ENCODE measurements at places on chromosomes 2 and 18. TPM values are rescaled to one million over a fixed set of nuclear protein-coding genes. Genes with fewer than 3 reads are reported as not detected.

Gene DGUOK
- total RNA-seq: 68.3 TPM

Gene TTC32
- 9.4 TPM for total RNA-seq

Gene NPPC
- 11.4 TPM for total RNA-seq

Gene PCARE
- not detected for total RNA-seq

Gene TRIM43
- total RNA-seq: not detected

DNA sequence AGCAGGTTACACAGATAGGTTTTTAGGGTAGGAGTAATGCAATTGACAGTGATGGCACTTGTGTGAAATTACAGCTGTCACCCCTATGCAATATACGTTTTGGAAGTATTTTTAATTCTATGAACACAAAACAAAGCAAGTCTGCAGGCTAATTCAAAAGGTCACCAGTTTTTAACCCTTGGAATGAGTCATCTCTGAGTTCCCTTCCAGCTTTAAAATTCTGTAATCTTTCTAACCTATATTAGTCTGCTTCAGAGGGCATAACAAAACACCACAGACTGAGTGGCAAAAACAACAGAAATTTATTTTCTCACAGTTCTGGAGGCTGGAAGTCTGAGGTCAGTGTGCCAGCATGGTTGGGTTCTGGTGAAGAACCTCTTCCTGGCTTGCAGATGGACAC, 596.9 kb upstream of the HNMT start:
- no peaks in the 10 kb centered on the region for H3K36me3 ChIP-seq
- no peak overlapping the region for H3K27ac ChIP-seq
- no peaks in the 10 kb centered on the region for H3K4me1 ChIP-seq
- H3K4me3 ChIP-seq: no peak overlapping the region
- no peaks in the 10 kb centered on the region for H3K27me3 ChIP-seq

DNA sequence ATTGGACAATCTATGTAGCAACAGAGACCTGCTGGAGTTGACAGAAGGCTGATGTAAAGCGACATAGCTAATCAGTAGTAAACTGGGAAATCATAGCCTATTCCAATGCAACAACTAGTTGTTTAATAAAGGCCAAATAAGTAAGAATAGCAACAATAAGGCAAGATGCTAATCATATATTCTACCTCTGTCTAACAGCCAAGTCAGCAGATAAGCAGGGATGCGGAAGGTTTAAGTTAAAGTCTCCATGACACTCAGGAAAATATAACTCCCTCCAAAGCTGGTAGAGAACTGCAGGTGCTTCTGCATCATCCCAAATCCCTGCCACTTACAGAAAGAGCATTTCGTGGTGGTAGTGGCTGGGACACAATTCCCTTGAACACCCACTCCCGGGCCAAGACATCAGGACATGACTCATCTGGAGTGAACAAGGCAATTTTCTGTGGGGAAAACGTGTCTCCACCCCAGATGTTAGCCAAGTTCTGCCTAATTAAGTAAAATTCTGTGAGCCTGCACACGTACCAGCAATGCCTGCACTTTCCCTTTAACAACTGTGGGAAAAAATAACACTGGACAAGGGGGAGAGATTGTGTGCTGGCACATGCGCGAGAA, 413.6 kb upstream of the ID2 start:
- DNase-seq: no peak
- peaks cover 21% of the 10 kb centered on the region for H3K4me1 ChIP-seq
- H3K27ac ChIP-seq: no peak overlapping the region
- H3K36me3 ChIP-seq: no peaks in the 10 kb centered on the region

GRCh38 chr2:24253303-24253919, 78.6 kb downstream of the FAM228A start:
- DNase-seq: no peak
- no peak overlapping the region for H3K4me3 ChIP-seq
- H3K27me3 ChIP-seq: no peaks in the 10 kb centered on the region
- H3K27ac ChIP-seq: no peak overlapping the region
- peaks cover 12% of the 10 kb centered on the region for H3K36me3 ChIP-seq

DNA sequence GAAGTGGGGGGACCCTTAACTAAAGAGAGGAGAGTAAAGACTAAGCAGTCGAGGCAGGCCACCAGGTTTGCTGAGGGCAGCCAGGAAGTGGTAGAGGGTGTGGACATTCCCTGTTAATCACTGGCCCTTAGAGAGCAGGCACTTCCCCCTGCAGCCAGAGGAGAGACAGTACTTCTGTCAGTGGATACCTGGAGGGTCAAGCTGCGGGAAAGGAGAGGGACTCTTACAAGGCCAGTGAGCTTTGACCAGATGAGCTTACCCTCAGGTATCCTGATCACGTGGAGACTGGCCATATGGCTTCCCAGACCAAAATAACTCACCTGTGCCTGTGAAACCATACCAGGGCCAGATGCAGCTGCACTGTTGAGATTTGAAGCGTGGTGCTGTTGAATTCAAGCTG, 28.6 kb downstream of the ITGA6 start:
- H3K27ac ChIP-seq: no peak overlapping the region
- H3K4me3 ChIP-seq: no peak overlapping the region
- peaks cover 20% of the 10 kb centered on the region for H3K4me1 ChIP-seq
- DNase-seq: no peak
- H3K27me3 ChIP-seq: peaks cover 2% of the 10 kb centered on the region
- no peaks in the 10 kb centered on the region for H3K36me3 ChIP-seq

- peaks cover 1% of the 10 kb centered on the region for H3K27me3 ChIP-seq
- DNase-seq: no peak
- no peak overlapping the region for H3K27ac ChIP-seq
- H3K4me3 ChIP-seq: no peak overlapping the region
Measured at GRCh38 chr2:65671670-65672242, 239.4 kb upstream of the SPRED2 start.

DNA sequence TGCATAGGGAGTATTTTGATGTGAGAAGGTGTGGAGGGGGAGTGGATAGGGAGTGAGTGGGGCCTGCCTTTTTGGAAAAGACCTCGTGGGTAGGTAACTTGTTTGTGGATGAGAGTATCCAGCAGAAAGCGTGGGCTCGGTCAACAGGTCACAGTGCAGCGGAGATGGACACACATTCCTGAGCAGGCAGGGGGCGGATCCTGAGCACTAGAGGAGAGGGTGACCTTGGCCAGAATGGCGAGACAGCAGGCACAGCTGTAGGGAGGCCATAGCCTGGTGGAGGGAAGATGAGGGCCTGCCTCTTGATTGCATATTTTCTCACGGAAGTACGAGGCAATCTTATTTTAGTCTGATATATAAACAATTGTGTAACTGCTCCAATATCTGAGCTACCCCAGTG, 3.6 kb upstream of the MC2R start:
- H3K27me3 ChIP-seq: peaks cover 1% of the 10 kb centered on the region
- H3K4me3 ChIP-seq: no peak overlapping the region
- no peaks in the 10 kb centered on the region for H3K36me3 ChIP-seq
- H3K4me1 ChIP-seq: no peaks in the 10 kb centered on the region
- no peak for DNase-seq

GRCh38 chr18:79785831-79786230, 11.9 kb upstream of the KCNG2 start:
- no peak for DNase-seq
- H3K36me3 ChIP-seq: peaks cover 3% of the 10 kb centered on the region
- no peak overlapping the region for H3K27ac ChIP-seq
- peaks cover 4% of the 10 kb centered on the region for H3K4me1 ChIP-seq
- H3K4me3 ChIP-seq: no peak overlapping the region

DNA sequence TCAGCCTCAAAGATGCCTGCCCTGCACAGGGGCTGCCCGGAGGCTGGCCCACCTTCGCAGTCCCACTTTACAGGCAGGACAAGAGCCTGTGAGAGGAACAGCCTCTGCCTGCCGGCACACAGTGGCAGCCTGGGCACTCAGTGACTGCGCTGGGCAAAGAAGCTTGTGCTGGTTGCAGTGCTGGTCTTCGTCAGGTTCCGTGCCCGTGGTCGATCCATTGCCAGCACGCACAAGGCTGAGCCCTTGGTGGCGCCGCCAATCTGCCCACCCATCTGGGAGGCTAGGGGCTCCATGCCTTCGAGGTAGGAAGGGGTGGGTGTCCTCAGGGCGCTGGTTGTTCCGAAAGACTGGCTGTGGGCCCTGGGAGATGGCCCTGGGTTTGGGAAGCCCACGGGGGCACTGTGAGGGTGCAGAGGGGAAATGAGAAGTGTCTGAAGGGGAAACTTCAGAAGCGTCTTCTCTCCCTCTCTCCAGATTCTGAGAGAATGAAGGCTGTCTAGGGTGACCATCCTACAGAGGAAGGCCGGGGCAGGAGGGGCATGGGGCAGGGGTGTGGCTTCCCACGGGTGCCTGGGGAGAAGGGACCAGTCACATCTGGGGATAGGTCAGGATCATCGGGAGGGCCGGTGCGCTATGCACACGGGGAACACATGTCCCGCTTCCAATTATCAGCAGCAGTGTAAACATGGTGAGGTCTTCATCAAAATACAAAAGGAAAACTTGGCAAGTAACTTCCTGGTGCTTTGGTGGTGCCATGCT, 49.1 kb upstream of the HS6ST1 start:
- no peak overlapping the region for H3K27ac ChIP-seq
- no peak overlapping the region for H3K4me3 ChIP-seq
- no peak for DNase-seq
- H3K4me1 ChIP-seq: peaks cover 24% of the 10 kb centered on the region

- H3K4me3 ChIP-seq: no peak overlapping the region
- H3K4me1 ChIP-seq: peaks cover 6% of the 10 kb centered on the region
- no peaks in the 10 kb centered on the region for H3K36me3 ChIP-seq
- no peak for DNase-seq
Measured at GRCh38 chr2:126846241-126846640, 52.4 kb upstream of the TEX51 start.

GRCh38 chr2:105903051-105903674, 158.5 kb downstream of the NCK2 start:
- H3K27me3 ChIP-seq: peaks cover 2% of the 10 kb centered on the region
- no peak overlapping the region for H3K27ac ChIP-seq
- H3K4me3 ChIP-seq: no peak overlapping the region
- no peaks in the 10 kb centered on the region for H3K4me1 ChIP-seq
- peaks cover 6% of the 10 kb centered on the region for H3K36me3 ChIP-seq

GRCh38 chr2:215507836-215508235, 72.0 kb upstream of the FN1 start:
- H3K4me1 ChIP-seq: peaks cover 6% of the 10 kb centered on the region
- no peak for DNase-seq
- H3K27ac ChIP-seq: no peak overlapping the region
- no peak overlapping the region for H3K4me3 ChIP-seq
- no peaks in the 10 kb centered on the region for H3K36me3 ChIP-seq

- H3K27ac ChIP-seq: no peak overlapping the region
- no peaks in the 10 kb centered on the region for H3K27me3 ChIP-seq
- H3K4me3 ChIP-seq: no peak overlapping the region
- H3K36me3 ChIP-seq: no peaks in the 10 kb centered on the region
- DNase-seq: no peak
Measured at GRCh38 chr18:50820901-50821520, 1.2 kb upstream of the MRO start.

DNA sequence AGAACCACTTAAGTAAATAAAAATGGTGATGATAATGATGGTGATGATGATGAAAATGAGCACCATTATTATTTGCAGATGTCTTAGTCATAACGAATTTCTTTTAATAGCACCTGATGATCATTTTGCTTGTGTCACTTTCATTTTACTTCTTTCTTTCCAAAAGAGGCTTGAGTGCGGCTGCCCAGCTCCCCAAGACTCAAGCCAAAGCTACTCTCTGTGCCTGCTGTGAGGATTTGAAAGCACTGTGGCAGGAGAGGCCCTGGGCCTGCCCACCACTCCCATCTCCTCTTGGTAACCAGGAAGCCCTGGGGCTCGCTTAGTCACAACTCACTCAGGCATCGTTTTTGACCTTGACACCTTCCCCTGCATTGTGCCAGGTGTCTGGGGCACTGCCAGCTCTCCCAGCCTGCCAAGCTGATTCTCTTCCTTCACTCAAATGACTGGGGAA, 41.2 kb downstream of the RPL37A start:
- peaks cover 32% of the 10 kb centered on the region for H3K4me1 ChIP-seq
- H3K27me3 ChIP-seq: peaks cover 9% of the 10 kb centered on the region
- no peaks in the 10 kb centered on the region for H3K36me3 ChIP-seq
- DNase-seq: no peak
- H3K4me3 ChIP-seq: no peak overlapping the region

- no peak overlapping the region for H3K27ac ChIP-seq
- no peaks in the 10 kb centered on the region for H3K36me3 ChIP-seq
- H3K4me3 ChIP-seq: no peak overlapping the region
- no peaks in the 10 kb centered on the region for H3K27me3 ChIP-seq
- DNase-seq: no peak
Measured at GRCh38 chr18:22098563-22098989, 70.8 kb upstream of the GATA6 start.
